Coronary artery (tissue), 2 donors: ENCODE measurements at places on chromosomes 6 and 20.

- no peak for DNase-seq
Measured at GRCh38 chr20:61037498-61037897, 214.6 kb upstream of the CDH4 start.

- DNase-seq = no peak
Measured at GRCh38 chr6:169806701-169807100, 55.3 kb downstream of the ERMARD start.

- no peak for DNase-seq
Measured at GRCh38 chr6:111683749-111684267, 78.1 kb upstream of the TRAF3IP2 start.

GRCh38 chr6:20025681-20026080 lies 186.6 kb downstream of the MBOAT1 start:
- no peak for DNase-seq

DNA sequence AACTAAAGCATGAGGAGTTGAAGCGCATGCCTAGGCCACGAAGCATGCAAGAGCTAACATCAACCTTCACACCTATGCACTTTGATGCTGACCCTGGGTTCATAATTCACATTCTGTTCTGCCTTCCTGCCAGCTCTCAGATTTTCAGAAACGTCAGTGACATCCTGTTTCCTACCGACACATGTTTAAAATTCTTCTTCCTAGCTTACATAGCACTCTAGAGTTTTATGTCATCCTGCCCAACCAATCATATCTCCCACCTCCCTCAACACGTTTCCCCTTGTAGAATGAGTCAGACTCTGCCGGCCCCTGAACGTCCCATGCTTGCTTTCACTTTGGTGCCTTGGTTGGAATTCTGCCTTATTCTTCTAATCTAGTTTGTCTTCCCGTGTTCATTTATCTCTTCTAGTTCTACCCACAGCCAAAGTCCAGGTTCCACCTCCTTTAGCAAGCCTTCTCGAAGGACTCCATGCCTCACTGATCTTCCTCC lies 97.2 kb upstream of the MAP7 start:
- DNase-seq = no peak

DNA sequence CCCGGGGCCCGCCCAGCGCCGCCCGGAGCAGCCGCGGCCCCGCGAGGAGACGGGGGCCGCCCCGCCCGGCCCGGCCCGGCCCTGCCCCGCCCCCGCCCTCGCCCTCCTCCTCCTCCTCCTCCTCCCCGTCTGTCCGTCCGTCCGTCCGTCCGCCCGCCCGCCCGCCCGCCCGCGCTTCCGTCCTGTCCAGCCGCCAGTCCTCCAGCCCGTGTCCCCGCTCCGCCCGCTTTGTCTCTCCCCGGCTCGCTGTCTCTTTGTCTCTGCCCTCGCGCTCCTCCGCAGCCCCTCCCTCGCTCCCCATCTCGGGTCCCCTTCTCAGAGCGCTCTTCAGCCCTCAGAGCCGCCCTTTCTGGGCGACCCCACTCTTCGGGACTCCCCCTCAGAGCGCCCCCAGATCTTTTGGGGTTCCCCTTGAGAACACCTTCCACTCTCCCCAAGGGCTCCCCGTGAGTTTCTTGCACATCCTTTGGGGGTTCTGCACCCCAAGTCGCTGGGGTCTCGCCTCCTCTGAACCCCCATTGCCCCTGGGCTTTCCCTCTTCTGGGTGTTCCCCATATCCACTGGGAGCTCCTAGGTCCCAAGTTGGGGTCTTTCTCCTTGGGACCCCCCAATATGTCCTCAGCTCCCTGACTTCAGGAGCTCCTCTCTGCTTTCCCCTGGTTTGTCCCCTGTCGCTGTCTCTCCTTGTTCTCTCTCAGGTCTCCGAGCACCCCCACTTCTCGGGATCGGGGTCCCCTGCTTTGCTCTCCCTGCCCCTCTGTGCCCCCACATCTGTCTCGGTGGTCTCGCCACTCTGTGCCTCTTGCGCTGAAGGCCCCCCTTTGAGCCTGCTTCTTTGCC lies 79.5 kb upstream of the MYL9 start:
- peak; percentile 85 for DNase-seq

GRCh38 chr6:82246802-82247504 lies 591 bp downstream of the IBTK start:
- DNase-seq = no peak

- DNase-seq = no peak
Measured at GRCh38 chr6:144935181-144935580, 650.0 kb downstream of the UTRN start.

- DNase-seq = no peak
Measured at GRCh38 chr6:14023855-14024254, 93.7 kb upstream of the CD83 start.

- no peak for DNase-seq
Measured at GRCh38 chr6:121335087-121336008, 1.1 kb upstream of the TBC1D32 start.

- no peak for DNase-seq
Measured at GRCh38 chr6:167517254-167517916, 192.5 kb downstream of the TTLL2 start.

GRCh38 chr20:22611636-22612035 lies 27.3 kb upstream of the FOXA2 start:
- DNase-seq = no peak

DNA sequence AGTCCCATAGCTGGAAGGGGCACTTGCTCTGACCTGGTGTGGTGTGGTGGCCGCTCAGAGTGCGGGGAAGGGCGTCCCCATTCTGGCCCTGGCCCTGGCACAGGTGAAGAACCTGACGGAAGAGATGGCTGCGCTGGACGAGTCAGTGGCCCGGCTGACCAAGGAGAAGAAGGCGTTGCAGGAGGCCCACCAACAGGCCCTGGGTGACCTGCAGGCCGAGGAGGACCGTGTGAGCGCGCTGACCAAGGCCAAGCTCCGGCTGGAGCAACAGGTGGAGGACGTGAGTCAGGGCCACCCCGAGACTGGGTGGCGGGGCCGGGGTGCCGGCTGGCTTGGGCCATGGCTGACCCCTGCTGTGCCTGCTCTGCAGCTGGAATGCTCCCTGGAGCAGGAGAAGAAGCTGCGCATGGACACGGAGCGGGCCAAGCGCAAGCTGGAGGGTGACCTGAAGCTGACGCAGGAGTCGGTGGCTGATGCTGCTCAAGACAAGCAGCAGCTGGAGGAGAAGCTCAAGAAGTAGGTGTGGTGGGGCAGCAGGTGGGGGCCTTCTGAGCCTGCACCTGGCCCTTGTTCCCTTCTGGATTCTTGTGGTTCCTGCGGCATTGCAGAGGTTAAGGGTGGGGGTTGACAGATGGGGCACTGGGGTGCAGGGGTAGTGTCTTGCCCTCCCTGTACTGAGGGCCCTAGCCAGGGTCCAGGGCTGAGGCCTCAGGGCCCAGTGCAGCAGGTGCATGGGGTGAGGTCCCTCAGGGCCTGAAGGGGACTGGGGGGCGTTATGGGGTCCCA lies 40.8 kb downstream of the MYH7B start:
- no peak for DNase-seq

DNA sequence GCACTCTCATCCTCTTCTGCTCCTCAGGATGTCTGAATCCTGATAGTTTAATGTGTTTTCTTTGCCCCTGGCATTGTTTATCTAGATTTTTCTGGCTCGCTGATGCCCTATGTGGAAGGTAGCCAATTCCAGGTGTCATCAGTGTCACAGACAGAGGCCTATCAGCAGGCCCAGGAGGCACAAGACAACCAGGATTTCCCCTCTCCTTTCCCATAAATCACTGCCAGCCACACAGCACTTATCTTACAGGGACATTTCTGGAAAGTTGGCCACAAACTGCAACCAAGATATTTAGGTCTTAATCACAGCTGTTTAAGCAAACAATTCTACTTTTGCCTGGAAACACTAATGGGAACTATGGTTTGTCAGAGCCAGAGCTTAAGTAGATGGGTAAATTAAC lies 28.1 kb downstream of the ADGRF5 start:
- DNase-seq = no peak

- no peak for DNase-seq
Measured at GRCh38 chr6:28789553-28790083, 134.2 kb downstream of the TRIM27 start.

- DNase-seq = no peak
Measured at GRCh38 chr6:134287859-134288537, 29.9 kb downstream of the SGK1 start.

DNA sequence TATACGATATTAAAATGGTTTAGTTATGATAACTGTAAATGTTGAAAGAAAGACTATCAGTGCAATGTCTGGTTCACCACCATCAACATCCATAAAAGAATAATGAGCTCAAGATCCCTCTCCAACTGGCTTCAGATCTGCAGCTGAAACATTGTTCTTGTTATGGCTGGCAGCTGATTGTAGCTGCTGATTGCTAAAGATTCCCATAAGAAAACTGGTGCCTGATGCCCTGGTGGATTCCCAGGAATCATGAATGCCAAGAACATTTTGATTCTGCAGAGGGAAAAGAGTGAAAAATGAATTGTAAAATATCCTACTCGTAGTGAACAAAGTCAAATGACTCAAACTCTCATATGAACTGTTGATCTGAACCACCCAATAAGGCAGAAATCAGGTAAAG lies 1160.2 kb downstream of the EPHA7 start:
- DNase-seq = no peak

DNA sequence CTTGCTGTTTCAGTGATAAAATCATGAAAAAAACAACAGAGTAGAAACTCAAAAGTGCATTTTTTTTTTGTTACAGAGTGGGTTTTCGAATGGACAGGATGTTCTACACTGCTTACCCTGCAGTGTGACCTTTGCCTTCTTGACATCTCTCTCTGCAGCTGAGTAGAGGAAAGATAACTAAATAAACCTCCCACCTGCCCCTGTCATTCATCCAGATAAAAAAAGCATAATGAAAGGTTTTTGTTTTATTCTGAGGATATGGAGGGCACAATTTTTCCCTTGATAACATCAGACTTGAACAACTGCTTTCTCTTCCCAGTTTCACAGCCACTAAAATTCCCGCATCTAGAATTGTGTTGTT lies 193.6 kb upstream of the FOXQ1 start:
- no peak for DNase-seq

DNA sequence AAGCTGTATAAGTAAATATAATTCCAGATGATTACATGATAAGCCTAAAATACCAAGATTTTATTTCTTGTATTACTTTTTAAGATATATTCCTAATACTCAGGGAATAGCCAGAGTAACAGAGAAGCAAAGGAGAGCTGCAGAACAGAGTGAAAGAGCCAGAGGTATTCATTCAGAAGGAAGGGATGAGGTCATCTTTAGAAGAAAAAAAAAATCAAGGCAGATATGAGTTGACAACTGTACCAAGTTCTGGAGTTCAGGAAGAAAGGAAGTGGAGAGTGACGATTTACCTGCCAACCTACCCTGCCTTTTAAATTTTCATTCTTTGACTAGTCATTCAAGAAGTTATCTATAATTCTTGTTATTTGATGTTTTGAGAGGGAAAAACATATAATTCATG lies 28.8 kb upstream of the NHSL1 start:
- DNase-seq = no peak

GRCh38 chr6:42396720-42397119 lies 55.0 kb downstream of the TRERF1 start:
- no peak for DNase-seq

GRCh38 chr20:49169547-49169946 lies 18.6 kb downstream of the STAU1 start:
- DNase-seq = no peak

DNA sequence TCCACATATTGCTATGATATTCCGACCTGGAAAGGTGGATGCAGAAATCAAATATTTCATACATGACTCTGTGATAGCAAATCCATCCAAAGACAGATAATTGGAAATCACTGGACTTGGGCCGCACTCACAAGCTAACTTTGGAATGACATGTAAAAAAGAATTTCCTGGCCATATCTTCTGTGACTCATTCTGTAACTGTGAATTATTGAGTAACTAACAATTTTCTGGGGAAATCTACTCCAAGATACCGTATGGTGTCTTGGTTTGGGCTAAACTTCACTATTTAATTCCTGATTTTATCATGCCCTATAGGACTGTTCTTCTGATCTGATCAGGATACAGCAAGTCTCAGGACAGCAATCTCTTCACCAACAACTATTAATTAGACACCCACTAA lies 92.7 kb upstream of the LY86 start:
- no peak for DNase-seq

- no peak for DNase-seq
Measured at GRCh38 chr6:130975325-130975724, 87.7 kb downstream of the EPB41L2 start.

GRCh38 chr6:109945091-109945490 lies 33.0 kb upstream of the GPR6 start:
- DNase-seq = no peak

GRCh38 chr6:16473184-16473907 lies 235.0 kb downstream of the GMPR start:
- DNase-seq = no peak

GRCh38 chr20:50919567-50919966 lies 11.7 kb downstream of the ADNP start:
- DNase-seq = no peak

DNA sequence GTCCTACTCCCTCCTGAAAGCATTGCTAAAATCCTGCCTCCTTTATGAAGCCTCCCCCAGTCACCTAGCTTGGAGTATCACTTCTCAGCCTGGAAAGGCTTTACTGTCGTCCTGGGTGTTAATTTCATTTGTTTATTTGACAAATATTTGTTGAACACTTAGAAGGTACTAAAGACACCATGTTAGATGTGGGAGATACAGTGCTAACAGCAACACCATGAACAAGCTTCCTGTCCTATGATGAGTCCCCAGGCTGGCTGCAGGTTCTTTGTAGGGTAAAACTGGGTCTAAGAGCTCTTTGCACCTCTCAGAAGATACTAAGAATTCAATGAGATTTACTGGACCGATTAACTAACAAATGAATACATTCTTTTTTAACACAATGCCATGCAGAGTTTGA lies 109.2 kb upstream of the TMEM170B start:
- DNase-seq = no peak

DNA sequence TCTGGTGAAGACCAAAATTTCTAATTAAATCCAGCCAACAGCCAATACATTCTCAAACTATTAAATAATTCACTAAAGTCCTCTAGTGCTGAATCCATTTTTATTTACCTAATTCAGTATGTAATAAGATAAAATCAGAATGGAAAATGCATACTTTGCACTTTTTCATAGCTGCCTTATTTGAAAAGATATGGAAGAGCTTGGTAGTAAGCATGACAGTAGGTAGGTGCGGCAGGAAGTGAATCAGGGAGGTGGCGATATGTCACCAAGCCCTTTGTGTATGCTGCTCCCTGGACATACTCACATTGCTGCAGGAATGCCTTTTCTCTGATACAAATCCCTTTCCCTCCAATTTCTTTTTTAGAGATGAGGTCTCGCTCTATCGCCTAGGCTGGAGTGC lies 10.2 kb upstream of the TGM3 start:
- DNase-seq = no peak
